ENCODE measurements at places on chromosomes 7 and 10.

DNA sequence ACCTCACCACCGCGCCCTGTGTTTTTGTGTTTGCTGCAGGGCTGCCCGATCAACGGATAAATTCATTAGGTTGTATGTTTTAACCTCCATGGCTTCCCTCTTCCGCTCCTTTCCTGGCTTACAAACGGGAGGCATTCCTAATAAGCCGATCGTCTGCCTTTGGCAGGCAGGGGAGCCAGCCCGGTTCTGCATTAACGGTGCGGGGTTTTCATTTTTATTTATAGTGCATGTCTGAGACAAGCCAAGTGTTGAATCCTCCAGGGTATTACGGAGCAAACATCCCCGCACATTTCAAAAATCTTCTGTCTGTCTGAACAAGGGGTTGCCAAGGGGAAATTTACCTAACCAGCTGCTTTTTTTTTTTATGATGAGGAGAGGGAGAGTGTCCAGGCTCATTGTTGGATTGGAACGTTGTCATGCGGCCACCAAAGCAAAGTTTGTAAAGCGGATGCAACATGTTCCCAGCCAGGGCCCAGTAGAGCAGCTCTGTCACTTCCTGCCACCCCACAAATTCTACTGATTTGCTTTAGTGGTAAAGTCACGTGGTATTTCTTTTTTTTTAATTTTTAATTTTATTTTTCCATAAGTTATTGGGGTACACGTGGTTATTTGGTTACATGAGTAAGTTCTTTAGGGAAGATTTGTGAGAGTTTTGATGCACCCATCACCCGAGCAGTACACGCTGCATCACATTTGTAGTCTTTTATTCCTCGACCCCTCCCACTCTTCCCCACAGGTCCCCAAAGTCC is 92.3 kb upstream of the BAIAP2L1 start:
- DNase-seq = no peak

GRCh38 chr10:124734311-124735166 is 9.6 kb downstream of the FAM53B start:
- DNase-seq = peak; percentile 49

GRCh38 chr7:42217548-42217947 is 19.5 kb downstream of the GLI3 start:
- no peak for DNase-seq

DNA sequence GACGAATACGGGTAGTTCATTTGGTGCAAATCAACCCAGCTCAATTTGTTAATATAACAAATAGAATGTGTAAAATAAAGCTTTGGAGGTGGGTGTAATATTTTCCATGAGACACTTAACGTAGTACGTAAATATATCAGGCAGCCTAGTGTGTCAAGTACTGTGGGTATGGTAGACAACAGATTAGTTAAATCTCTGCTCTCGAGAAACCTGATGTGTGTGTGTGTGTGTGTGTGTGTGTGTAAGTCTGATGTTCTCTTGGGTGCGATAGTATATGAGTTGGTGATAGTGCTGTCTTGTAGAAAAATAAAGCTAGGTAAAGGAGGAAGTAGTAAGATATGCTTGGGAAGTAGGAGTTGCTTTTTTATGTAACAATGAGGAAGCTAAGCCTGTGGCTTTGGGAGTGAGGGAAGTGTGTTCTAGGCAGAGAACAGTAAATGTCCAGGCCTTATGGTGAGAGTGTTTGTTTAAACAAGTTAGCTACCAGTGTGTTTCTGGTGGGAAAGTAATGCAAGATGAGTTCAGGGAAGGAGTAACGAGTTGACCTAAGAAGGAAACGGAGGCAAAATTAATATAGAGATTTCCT is 26.1 kb downstream of the WAC start:
- DNase-seq = no peak

- DNase-seq = no peak
Measured at GRCh38 chr10:85315657-85316056, 987.3 kb downstream of the CCSER2 start.

- no peak for DNase-seq
Measured at GRCh38 chr10:26624006-26624405, 73.5 kb upstream of the PDSS1 start.

DNA sequence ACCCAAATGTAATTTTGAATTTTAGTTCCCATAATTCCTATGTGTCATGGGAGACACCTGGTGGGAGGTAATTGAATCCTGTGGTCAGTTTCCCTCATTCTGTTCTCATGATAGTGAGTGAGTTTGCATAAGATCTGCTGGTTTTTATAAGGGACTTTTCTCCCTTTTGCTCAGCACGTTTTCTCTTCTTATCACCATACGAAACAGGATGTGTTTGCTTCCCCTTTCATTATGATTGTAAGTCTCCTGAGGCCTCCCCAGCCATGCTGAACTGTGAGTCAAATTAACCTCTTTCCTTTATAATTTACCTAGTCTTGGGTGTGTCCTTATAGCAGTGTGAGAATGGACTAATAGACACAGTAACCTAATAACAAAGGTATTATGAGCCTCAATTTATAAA is 36.1 kb upstream of the ZNF736 start:
- no peak for DNase-seq

DNA sequence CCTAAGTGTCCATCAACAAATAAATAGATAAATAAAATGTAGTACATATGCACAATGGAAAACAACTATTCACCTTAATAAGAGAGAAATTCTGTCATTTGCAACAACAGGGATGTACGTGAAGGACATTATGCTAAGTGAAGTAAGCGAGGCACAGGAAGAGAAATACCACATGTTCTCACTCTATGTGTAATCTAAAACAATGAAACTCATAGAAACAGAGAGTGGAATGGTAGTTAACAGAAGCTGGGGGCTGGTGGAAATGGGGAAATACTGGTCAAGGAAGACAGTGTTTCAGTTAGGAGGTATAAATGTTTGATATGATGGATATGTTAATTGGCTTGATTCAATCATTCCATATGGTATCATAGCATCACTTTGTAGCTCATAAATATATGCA is 43.1 kb downstream of the ARL4A start:
- DNase-seq = no peak

DNA sequence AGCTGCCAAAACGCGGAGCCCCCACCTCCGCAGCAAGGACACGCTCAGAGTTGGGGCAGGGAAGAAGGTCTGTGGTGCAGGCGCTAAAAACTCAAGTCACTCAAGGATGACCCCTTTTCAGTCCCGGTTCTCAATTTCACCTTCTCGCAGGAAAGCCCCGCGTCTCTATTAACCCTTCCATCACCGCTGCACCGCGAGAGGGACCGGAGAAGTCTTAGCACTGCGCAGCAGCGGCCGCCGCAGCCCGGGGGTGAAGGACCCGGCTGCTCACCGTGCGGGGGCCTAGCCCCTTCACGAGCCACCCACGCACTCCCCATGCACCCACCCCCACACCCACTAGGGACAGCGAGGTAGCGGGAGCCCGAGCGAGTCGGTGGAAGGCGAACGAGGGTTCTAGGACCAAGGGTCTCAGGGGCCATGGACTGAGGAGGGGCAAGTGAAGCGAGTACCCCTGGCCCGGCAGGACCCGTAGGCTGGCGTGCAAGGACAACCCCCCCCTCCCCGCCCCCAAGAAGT is 162.9 kb downstream of the SH3PXD2A start:
- DNase-seq = no peak

DNA sequence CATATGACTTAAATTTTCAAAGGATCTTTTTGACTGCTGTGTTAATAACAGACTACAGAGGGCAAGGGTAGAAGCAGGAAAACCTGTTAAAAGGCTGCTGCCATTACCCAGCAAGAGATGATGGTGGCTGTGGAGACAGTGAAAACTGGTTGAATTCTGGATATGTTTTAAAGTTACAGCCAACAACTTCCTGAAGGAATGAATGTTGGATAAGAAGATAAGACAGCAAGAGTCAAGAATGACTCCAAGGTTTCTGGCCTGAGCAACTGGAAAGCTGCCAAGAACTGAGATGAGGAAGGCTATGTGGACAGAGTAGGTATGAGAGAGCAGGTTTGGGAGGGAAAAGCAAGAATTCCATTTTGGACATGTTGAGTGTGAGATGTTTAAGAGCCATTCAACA is 19.1 kb downstream of the CNOT4 start:
- DNase-seq = no peak

DNA sequence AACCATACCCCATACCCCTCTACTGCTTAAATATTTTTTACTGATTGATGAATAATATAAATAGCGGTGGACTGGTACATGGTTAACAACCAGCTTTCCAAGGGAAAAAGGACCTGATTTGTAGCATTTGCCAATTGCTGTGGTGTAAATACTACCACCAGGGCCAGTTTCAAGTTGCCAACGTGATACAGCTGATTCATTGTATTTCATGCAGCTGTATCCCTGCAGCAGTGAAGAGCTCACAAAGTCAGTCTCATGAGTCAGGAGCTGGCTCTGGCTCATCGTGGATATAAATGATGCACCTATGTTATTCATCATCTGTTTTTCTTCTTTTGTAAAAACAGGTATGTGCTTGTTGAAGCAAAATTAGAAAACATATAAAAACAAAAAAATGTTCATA is 15.2 kb downstream of the CALML5 start:
- no peak for DNase-seq

GRCh38 chr10:12471135-12471534 is 121.8 kb downstream of the CAMK1D start:
- DNase-seq = no peak

DNA sequence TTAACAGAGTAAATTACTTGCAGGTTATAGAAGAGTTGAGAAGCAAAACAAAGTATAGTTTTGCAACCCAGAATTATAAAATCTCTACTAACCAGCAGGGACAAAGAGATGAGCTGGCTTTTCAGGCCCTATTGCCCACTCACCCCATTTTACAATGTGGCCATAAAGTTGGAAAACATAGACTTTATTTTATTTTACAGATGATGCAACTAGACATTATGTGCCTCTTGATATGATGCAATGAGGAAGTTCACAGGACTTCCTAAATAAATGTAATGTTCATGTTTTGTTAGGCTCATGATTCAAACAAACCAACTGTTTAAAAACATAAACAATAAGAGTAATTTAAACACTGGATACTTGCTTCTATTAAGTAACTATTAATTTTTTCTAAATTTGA is 141.1 kb upstream of the WNT16 start:
- DNase-seq = no peak

DNA sequence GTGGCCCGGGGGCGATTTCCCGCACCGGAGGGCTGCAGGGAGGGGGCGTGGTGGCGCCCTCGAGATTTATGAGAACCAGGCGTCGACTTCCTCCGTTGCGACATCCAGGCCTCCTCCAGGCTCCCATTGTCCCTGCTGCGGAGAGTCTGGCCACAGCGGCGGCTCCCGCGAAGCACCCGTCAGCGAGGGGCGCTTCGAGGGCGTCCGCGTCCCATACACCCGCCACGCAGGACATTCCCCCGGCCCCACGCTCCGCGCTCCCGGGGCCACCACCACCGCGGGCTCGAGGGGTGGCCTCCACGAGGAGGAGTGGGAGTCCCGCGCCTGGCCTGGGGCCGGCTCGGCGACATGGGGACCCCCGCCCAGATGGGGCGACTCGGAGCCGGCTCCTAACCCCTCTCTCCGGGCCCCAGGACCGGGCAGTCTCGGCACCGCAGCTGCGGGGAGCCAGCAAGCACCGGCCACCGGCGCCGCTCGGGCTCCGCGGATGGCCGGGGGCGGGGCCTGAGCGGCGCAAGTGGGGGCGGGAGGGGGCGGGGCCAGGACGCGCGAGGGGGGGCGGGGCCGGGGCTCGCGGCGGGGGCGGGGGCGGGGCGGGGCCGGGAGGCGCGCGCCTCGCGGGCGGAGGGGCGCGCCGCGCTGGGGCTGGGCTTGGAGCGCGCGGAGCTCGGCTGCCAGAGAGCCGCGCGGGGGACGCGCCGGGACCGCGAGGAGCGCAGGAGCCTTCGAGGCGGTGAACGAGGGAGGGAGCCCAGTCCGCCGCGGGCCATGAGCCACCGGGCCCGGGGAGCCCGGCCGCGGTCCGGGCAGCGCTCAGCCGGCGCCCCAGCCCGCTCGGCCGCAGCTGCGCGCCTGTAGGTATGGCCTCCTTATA is at the start of gene SH2B2:
TSS of gene SH2B2 (plus strand) at position 632 of the 874 bp plus-strand sequence. CDS start 13,683 bp downstream, outside the sequence.
- peak; percentile 23 for DNase-seq

- DNase-seq = no peak
Measured at GRCh38 chr7:141001546-141001945, 13.2 kb downstream of the MRPS33 start.

- DNase-seq = no peak
Measured at GRCh38 chr7:148037044-148037443, 553.5 kb upstream of the C7orf33 start.

- no peak for DNase-seq
Measured at GRCh38 chr10:93410697-93411348, 71.3 kb downstream of the MYOF start.

- no peak for DNase-seq
Measured at GRCh38 chr7:118259115-118259514, 34.6 kb downstream of the ANKRD7 start.

All from CD4-positive, alpha-beta T cell treated with Interleukin-6 at 100 ng/mL for 8 hours (primary cell).